Melanocyte of skin (primary cell): ENCODE measurements at places on chromosomes 2 and 18. TPM values are rescaled to one million over a fixed set of nuclear protein-coding genes. Genes with fewer than 3 reads are reported as not detected.

The C2orf15 gene
- 0.34 and 0.36 TPM in 2 replicates for total RNA-seq

The GALNT3 gene
- total RNA-seq, result 44.0 and 45.2 TPM in 2 replicates

The NPC1 gene
- total RNA-seq, result 84.7 and 107 TPM in 2 replicates

The STAT4 gene
- 0.46 and 0.67 TPM in 2 replicates for total RNA-seq

The C2orf81 gene
- 1.00 and 1.4 TPM in 2 replicates for total RNA-seq

The IFT172 gene
- 16.0 and 25.9 TPM in 2 replicates for total RNA-seq

The IL36A gene
- not detected in 2 replicates for total RNA-seq

The SUCLG1 gene
- total RNA-seq, result 52.7 and 82.9 TPM in 2 replicates

The NPPC gene
- total RNA-seq, result 10.7 TPM in 1 of 2 replicates, not detected in the other

The DNAH7 gene
- 0.34 and 0.73 TPM in 2 replicates for total RNA-seq

The PRPF40A gene
- 123 and 178 TPM in 2 replicates for total RNA-seq

The UBE2F gene
- 55.9 and 71.7 TPM in 2 replicates for total RNA-seq

The PDCL3 gene
- 12.0 and 13.1 TPM in 2 replicates for total RNA-seq

The LRRC30 gene
- total RNA-seq, result not detected in 2 replicates

The DNMT3A gene
- total RNA-seq, result 16.0 and 22.1 TPM in 2 replicates

The UGT1A4 gene
- total RNA-seq, result not detected in 2 replicates

The NYAP2 gene
- total RNA-seq, result not detected in 2 replicates

The CD207 gene
- not detected in 2 replicates for total RNA-seq
